ENCODE measurements at places on chromosomes 4 and X. TPM values are rescaled to one million over a fixed set of nuclear protein-coding genes. Genes with fewer than 3 reads are reported as not detected.
A peak's percentile ranks its signal among the peaks of the same experiment; 100 is the strongest.

Gene HTN1
- total RNA-seq, result not detected

Gene ARMCX1
- total RNA-seq, result 1.6 TPM

Gene STK32B
- not detected for total RNA-seq

Gene GPR34
- 3.2 TPM for total RNA-seq

Gene PAK3
- 0.24 TPM for total RNA-seq

Gene ERVMER34-1
- 0.12 TPM for total RNA-seq

Gene CXCL1
- total RNA-seq, result 33.1 TPM

Gene TRIM60
- not detected for total RNA-seq

Gene FGFBP2
- total RNA-seq, result not detected

Gene PAGE4
- not detected for total RNA-seq

Gene LRCH2
- 0.09 TPM for total RNA-seq

Gene ABLIM2
- 2.3 TPM for total RNA-seq

Gene TMEM150C
- total RNA-seq, result 8.9 TPM

Gene GPR119
- total RNA-seq, result not detected

Gene TXK
- total RNA-seq, result 2.5 TPM

GRCh38 chr4:15783676-15784075, 5.5 kb downstream of the CD38 start:
- no peaks in the 10 kb centered on the region for H3K36me3 ChIP-seq
- no peak for DNase-seq

DNA sequence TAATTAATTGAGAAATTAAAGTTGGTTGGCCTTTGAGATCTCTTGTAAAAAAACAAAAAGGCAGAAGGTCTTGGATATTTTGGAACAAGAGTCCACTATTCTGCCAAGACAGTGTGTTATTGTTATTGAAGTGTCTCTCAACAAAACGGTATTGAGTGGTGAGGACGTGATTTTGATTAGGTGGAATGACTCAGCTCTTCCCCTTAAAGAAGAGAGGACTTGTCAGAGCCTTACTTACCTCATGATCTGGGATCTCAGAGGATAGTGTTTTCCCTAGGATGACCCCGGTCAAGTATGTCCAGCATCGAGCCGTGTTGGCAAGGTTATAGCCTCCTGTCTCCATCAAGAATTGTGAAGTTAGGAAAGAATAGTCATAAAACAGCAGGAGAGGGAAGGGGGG, 110.9 kb downstream of the HDAC8 start:
- no peaks in the 10 kb centered on the region for H3K27me3 ChIP-seq
- no peak for DNase-seq
- H3K36me3 ChIP-seq, result peaks cover 11% of the 10 kb centered on the region
- H3K27ac ChIP-seq, result no peak overlapping the region

DNA sequence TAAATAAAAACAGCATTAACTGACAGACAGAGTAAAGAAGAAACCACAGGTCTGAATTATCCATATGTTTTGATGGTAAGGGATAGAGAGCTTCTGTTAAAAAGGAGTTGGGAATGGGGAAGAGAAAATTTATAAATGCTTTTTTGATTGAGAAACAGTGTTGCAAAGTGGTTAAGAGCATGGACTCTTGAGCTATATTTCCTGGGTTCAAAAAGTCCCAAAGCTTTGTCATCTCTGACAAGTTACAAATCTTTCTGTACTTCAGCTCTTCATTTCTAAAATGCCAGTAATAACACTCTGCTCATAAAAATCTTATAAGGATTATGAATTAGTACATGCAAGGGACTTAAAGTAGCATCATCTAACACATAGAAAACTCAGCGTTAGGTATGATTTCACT, 62.2 kb downstream of the N4BP2 start:
- H3K27ac ChIP-seq, result no peak overlapping the region
- no peaks in the 10 kb centered on the region for H3K4me1 ChIP-seq
- no peaks in the 10 kb centered on the region for H3K27me3 ChIP-seq
- no peak overlapping the region for H3K4me3 ChIP-seq
- DNase-seq, result no peak
- H3K36me3 ChIP-seq, result no peaks in the 10 kb centered on the region

DNA sequence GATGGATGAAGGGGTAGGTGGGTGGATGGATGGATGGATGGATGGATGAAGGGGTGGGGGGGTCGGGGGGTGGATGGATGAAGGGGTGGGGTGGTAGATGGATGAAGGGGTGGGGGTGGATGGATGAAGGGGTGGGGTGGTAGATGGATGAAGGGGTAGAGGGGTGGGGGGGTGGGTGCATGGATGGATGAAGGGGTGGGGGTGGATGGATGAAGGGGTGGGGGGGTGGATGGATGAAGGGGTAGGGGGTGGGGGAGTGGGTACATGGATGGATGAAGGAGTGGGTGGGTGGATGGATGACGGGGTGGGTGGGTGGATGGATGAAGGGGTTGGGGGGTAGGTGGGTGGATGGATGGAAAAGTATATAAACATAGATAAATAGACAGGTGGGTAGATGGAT, 74.2 kb downstream of the PRKX start:
- H3K4me1 ChIP-seq, result no peaks in the 10 kb centered on the region
- no peaks in the 10 kb centered on the region for H3K27me3 ChIP-seq
- H3K36me3 ChIP-seq, result no peaks in the 10 kb centered on the region
- H3K27ac ChIP-seq, result no peak overlapping the region
- H3K4me3 ChIP-seq, result no peak overlapping the region
- DNase-seq, result no peak

DNA sequence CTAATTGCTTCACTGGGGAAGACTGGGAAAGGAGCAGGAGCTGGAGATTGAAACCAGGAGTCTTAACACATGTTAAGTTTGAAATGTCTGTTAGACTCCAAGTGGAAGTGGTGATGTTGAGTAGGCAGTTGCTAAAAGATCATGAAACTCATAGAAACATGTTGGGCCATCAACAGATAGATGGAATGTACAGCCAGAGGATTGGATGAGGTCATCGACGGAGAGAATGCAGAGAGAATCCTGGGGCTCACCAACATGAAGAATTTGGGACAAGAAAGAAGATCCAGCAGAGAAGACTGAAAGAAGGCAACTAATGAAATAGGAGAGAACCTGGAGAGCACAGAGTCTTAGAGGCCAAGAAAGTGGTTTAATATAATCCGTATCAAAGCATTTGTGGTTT, 19.4 kb upstream of the TSPAN5 start:
- H3K27ac ChIP-seq, result no peak overlapping the region
- no peaks in the 10 kb centered on the region for H3K27me3 ChIP-seq
- H3K4me1 ChIP-seq, result no peaks in the 10 kb centered on the region

GRCh38 chr4:61273233-61273632, 73.1 kb downstream of the ADGRL3 start:
- no peaks in the 10 kb centered on the region for H3K27me3 ChIP-seq
- no peak overlapping the region for H3K4me3 ChIP-seq
- DNase-seq, result no peak
- H3K4me1 ChIP-seq, result no peaks in the 10 kb centered on the region
- no peak overlapping the region for H3K27ac ChIP-seq

DNA sequence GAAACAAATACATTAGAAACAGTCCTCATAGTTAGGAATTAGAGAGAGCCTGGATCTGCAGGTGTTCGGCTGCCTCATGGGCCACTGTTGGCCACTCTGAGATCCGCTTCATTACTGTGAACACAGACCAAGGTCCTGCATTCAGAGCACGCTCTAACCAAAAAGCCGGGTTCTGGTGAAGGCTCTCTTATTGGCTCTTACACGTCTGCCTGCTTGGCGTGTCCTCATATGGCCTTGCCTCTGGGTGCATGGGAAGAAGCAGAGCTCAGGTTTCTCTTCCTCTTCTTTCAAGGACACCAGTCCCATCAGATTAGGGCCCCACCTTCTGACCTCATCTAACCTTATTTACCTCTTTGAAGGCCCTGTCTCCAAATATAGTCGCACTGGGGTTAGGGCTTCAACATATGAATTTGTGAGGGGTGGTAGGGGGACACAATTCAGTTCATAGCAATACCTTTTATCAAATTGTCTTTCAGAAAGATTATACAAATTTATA, 37.1 kb upstream of the ELF2 start:
- no peaks in the 10 kb centered on the region for H3K4me1 ChIP-seq
- no peak for DNase-seq
- no peaks in the 10 kb centered on the region for H3K27me3 ChIP-seq
- H3K4me3 ChIP-seq, result no peak overlapping the region

- no peaks in the 10 kb centered on the region for H3K27me3 ChIP-seq
- DNase-seq, result peak; percentile 84
- H3K4me1 ChIP-seq, result peaks cover 40% of the 10 kb centered on the region
- no peaks in the 10 kb centered on the region for H3K36me3 ChIP-seq
Measured at GRCh38 chrX:68698942-68699341, 51.5 kb downstream of the STARD8 start.

GRCh38 chr4:155403886-155404285, 27.1 kb upstream of the MAP9 start:
- DNase-seq, result no peak
- no peaks in the 10 kb centered on the region for H3K36me3 ChIP-seq
- H3K4me3 ChIP-seq, result no peak overlapping the region
- H3K4me1 ChIP-seq, result no peaks in the 10 kb centered on the region
- H3K27ac ChIP-seq, result no peak overlapping the region
- H3K27me3 ChIP-seq, result no peaks in the 10 kb centered on the region

- H3K4me3 ChIP-seq, result no peak overlapping the region
- no peak for DNase-seq
- no peaks in the 10 kb centered on the region for H3K36me3 ChIP-seq
- no peak overlapping the region for H3K27ac ChIP-seq
- no peaks in the 10 kb centered on the region for H3K27me3 ChIP-seq
Measured at GRCh38 chr4:127995776-127996175, 30.6 kb downstream of the ABHD18 start.

GRCh38 chr4:2042204-2042946, 16.8 kb upstream of the NAT8L start:
- H3K27ac ChIP-seq, result no peak overlapping the region
- DNase-seq, result peak; percentile 31
- H3K27me3 ChIP-seq, result no peaks in the 10 kb centered on the region
- peak overlapping the region; percentile 56 for H3K4me3 ChIP-seq
- H3K4me1 ChIP-seq, result peaks cover 20% of the 10 kb centered on the region
- no peaks in the 10 kb centered on the region for H3K36me3 ChIP-seq

DNA sequence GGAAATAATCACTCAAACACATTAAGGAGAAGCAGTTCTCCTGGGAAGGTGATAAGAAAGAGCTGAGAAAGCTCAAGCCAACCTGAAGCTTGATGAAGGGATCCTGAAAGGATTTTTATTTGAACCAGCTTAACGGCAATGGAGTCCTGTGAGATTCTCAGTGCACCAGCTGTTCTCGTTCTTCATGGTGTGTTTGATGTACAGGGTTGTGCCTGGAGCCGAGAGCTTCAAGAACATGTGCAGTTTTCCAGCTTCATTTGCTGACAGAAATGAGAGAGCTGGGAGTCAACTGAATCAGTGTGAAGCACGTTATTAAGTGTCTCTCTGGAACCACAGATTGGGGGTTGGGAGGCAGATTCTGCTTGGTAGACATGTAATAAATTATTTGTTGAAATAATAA, 115.7 kb downstream of the ANKRD50 start:
- H3K27me3 ChIP-seq, result no peaks in the 10 kb centered on the region
- DNase-seq, result no peak
- no peak overlapping the region for H3K4me3 ChIP-seq
- no peaks in the 10 kb centered on the region for H3K4me1 ChIP-seq

- no peak for DNase-seq
- no peaks in the 10 kb centered on the region for H3K36me3 ChIP-seq
- H3K4me3 ChIP-seq, result no peak overlapping the region
- no peak overlapping the region for H3K27ac ChIP-seq
Measured at GRCh38 chr4:83358410-83358809, 23.8 kb upstream of the HPSE start.

DNA sequence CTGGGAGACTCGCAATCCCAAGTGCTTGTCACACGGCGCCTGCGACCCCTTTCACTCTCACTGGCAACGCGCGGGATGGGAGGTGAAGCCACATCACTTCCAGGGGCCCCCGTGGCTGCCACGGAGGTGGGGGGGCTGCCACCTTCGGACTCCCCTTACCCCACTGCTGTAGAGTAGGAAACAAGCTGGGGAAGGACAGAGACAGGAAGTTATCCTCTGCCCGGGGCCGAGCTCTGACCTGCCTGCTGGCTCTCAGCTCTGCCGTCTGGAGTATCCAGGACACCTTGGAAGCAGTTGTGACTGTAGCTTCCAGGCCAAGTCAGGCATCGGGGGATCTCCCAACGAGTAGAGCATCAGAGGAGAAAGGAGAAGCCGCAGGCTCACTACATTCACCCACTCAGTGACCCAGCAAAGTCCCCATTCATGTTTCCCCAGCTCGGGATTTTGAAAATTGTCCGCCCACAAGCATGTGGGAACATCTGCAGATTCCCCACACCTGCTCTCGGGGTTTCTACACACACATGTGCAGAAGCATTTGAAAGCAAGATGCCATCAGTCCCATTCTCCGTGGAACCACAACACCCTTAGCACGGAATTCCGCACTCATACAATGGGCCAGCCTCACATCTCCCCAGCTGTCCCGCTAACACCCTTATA, 10.8 kb downstream of the PDZD4 start:
- H3K4me3 ChIP-seq, result peak overlapping the region; percentile 21
- H3K4me1 ChIP-seq, result no peaks in the 10 kb centered on the region
- H3K36me3 ChIP-seq, result no peaks in the 10 kb centered on the region
- H3K27ac ChIP-seq, result no peak overlapping the region
- DNase-seq, result no peak

Data from right lobe of liver (tissue), 6 donors.